T-helper 1 cell (primary cell): ENCODE measurements at places on chromosomes 7 and 10.

DNA sequence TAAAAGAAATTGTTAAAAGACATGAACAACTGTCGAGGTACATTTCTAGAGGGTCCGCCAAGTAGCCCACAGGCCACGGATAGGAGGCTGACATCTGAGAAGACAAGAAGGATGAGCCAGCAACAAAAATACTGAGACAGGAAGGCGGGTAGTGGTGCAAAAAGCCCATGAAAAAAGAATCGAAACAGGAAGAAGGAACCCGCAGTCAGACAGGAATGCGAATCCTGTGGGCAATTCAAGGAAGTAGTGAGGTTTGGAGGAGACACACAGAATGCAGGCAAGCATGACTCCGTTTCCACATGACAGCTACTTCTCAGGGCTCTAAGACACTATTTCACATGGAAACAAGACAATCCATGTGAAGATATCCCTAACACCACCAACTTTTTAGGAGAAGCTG is 125.2 kb downstream of the DOCK4 start:
- peak; percentile 15 for DNase-seq

GRCh38 chr7:21620054-21620453 is 77.2 kb downstream of the DNAH11 start:
- DNase-seq, result no peak

- DNase-seq, result no peak
These were observed 1613.0 kb upstream of the LRRTM3 start for GRCh38 chr10:65312876-65313275.

- DNase-seq, result no peak
These were observed 116.4 kb upstream of the KLF6 start for GRCh38 chr10:3901370-3901769.
